ENCODE measurements at places on chromosomes 6 and 20.

- DNase-seq: no peak
Observed at GRCh38 chr20:45016089-45016671, 49.9 kb downstream of the STK4 start.

- no peak for DNase-seq
Observed at GRCh38 chr6:21033575-21034026, 499.3 kb downstream of the CDKAL1 start.

GRCh38 chr20:1674990-1675780, 17.6 kb upstream of the SIRPG start:
- DNase-seq: no peak

DNA sequence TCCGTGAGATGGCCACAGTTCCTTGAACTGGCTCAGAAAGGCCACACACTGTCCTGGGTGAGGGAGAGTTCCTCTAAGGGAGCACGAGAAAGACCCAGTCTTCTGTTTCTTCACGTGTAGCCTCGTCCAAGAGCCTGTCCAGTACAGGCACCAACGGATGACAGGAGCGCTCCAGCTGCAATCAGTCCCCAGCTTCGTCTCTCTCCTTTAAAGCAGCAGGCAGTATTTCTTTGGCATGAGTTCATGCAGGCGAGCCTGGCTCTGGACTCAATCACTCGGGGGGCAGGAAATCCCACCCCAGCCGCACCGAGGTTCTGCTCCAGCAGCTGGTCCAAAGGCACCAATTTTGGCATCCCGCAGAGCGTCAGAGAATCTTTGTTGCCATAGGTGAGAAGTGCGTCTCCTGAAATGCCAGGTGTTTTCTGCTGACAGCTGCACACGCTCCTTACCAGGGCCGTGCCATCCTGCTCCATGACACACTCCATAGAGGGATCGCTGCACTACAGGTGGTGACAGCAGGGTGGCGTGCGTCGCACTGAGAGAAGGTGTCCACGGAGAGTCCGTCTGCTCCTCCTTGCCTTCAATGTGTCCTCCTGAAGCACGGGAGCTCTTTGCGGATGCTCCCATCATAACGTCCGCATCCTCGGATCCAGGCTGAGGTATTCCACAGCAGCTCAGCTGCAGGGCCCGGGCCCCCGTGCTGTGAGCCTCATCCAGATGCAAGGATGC, 59.6 kb upstream of the AFDN start:
- DNase-seq: no peak

GRCh38 chr20:41177636-41178035, 40.3 kb downstream of the PLCG1 start:
- DNase-seq: no peak

- DNase-seq: no peak
Observed at GRCh38 chr20:25054995-25055629, 2.8 kb downstream of the ACSS1 start.

- no peak for DNase-seq
Observed at GRCh38 chr20:9112541-9113515, 43.9 kb downstream of the PLCB4 start.

DNA sequence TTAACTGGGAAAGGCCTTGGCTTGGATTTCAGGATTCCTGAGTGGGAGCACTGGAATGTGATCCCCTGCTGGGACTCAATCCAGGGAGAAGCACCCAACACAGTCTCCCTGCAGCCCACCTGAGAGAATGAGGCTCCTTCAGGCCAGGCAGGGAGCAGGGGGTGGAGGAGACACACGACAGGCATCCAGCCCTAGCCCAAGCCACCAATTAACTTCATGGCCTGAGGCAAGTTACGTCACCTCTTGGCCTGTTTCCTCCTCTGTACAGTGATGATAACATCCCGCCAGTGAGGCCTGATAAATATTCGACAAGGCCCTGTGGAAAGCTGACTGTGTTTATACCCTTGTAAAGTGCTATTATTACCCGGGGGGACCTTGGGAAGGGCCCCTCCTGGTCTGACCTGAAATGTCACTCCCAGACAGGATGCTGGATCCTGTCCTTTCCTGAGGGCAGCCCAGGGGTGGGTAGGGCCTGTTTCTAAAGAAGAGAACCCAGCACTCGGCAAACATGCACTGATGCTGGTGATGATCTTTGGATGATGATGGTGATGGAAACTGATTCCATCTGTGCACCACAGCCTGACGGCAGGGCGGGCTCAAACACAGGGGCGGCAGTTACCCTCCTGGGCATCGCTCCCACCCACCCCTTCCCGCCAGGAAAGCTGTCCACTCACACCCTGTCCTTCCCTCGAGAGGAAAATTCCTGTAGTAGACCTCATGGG, 12.4 kb downstream of the FRS3 start:
- no peak for DNase-seq

GRCh38 chr6:11217360-11218101, 14.9 kb downstream of the NEDD9 start:
- DNase-seq: no peak

GRCh38 chr6:36361071-36361470, 24.4 kb upstream of the BNIP5 start:
- DNase-seq: no peak

- DNase-seq: no peak
Observed at GRCh38 chr6:40930555-40930954, 108.5 kb downstream of the UNC5CL start.

GRCh38 chr6:36997811-36998722, 7.4 kb upstream of the FGD2 start:
- DNase-seq: no peak

DNA sequence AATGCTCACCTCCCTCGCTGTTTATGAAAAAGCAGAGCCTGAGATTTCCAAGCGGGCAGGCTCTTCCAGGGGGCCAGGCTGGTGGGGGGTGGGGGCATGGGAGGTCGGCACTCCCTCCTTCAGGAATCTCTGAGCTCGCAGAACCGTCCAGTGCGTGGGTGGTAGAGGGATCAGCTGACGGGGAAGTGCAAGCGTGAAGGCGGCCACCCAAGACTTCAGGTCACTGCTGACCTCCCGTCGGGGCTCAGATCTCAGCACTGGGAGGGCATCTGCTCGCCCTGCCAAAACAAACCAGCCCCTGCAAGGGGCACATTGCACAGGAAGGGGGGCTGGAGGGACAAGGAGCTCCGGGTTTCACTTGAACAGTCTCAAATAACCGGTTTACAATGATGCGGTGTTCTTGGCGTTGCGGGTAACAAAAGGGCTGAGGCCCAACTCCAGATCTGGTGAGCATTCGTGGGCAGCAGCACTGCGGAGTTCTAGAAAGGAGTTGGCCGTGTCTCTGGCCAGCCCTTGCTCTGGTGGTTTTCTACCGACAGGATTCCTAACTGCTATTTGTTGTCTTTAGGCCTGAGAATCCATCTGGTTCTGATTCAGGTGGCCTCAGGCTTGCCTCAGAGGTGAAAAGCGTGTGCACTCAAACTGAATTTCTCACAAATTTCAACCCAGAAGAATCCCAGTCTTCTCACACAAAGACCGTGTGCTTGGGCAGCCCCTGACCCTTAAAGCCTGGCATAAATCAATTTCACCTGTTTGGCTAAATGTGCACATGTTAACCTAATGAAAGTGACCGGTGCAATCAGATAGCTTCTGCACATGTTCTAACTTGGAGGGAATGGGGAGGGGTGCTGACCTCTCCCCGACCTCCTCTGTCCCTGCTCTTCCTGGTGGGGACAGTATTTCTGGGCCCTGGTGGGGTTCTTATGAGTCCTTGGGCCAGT, 191.6 kb downstream of the MYLK4 start:
- no peak for DNase-seq
